Effector CD4-positive, alpha-beta T cell (primary cell): ENCODE measurements at places on chromosomes 3 and 15.

GRCh38 chr15:41578736-41579383 lies 19.8 kb downstream of the TYRO3 start:
- DNase-seq = no peak

GRCh38 chr3:1529676-1530075 lies 436.9 kb downstream of the CNTN6 start:
- DNase-seq = no peak

- DNase-seq = no peak
Observed at GRCh38 chr3:11544412-11545181, 99.1 kb downstream of the VGLL4 start.

DNA sequence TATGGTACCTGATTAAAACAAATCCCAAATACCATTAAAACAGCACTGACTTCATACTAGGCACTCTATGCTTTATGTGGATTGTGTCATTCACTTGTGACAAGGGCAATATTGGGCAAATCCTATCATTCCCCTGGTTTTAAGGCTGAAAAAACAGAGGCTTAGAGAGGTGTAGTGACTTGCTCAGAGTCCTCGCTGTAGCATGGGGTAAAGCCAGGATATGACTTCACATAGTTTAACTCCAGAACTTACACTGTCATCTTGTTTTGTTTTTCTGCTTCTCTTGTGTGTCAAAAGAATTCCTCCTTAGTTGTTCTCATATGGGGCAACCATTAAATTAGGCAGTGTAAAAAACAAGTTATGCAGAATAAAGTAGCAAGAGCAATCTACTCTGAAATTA lies 40.3 kb upstream of the ICE2 start:
- no peak for DNase-seq

GRCh38 chr3:133466531-133467386 lies 66.9 kb downstream of the BFSP2 start:
- DNase-seq = no peak

DNA sequence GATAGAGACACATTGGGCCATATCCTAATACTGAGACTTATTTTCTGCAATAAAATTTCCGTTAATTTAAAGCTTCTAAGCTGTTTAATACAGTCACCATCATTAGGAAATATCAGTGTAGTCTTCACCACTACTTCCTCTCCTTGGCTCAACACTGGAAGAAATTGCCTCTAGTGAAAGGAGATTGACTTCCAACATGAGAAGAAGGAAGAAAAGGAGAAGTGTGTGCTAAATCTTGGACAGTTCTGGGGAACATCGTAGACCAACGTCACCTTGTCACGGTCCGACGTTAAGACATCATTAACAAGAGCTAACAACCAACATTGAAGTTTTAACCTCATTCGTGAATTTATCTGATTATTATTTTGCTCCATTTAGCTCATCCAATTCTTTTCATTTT lies 987.0 kb upstream of the CFAP20DC start:
- no peak for DNase-seq

DNA sequence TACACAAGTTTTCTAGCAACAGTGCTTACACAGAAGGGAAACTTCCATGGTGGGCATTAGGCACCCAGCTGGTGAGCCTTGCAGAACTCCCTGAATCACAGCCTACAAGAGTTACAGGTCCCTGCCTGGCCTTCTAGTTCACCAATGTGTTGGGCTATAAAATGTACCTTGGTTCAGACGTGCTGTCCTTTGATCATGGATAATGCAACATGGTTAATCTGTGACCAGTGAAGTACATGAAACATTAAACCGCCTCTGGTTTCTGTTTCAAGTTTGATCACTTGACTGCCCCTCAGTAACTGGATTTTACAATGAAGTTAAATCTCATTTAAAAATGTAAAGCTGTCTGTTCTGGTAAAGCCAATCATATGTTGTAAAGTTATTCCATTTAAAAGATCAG lies 51.8 kb downstream of the FMN1 start:
- no peak for DNase-seq

- no peak for DNase-seq
Observed at GRCh38 chr3:52090131-52090932, 34.0 kb upstream of the DUSP7 start.

- no peak for DNase-seq
Observed at GRCh38 chr3:41985018-41985417, 23.1 kb upstream of the ULK4 start.

DNA sequence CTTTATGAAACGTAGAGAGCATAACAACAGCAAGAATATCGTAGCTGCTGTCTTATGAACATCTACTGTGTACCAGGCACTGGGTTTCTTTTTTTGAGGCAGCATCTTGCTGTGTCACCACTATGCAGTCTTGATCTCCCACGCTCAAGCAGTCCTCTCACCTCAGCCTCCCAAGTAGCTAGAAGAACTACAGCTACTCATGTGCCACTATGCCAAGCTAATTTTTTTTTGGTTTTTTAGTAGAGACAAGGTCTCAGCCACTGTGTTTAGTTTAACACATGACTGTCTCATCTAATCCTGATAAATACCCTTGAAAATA lies 129.9 kb downstream of the VGLL4 start:
- DNase-seq = no peak

- DNase-seq = no peak
Observed at GRCh38 chr3:139930211-139930610, 4.8 kb upstream of the CLSTN2 start.

GRCh38 chr15:40219801-40220200 lies 19.1 kb upstream of the PAK6 start:
- DNase-seq = no peak

GRCh38 chr3:71621825-71622537 lies 38.5 kb upstream of the FOXP1 start:
- DNase-seq = no peak

DNA sequence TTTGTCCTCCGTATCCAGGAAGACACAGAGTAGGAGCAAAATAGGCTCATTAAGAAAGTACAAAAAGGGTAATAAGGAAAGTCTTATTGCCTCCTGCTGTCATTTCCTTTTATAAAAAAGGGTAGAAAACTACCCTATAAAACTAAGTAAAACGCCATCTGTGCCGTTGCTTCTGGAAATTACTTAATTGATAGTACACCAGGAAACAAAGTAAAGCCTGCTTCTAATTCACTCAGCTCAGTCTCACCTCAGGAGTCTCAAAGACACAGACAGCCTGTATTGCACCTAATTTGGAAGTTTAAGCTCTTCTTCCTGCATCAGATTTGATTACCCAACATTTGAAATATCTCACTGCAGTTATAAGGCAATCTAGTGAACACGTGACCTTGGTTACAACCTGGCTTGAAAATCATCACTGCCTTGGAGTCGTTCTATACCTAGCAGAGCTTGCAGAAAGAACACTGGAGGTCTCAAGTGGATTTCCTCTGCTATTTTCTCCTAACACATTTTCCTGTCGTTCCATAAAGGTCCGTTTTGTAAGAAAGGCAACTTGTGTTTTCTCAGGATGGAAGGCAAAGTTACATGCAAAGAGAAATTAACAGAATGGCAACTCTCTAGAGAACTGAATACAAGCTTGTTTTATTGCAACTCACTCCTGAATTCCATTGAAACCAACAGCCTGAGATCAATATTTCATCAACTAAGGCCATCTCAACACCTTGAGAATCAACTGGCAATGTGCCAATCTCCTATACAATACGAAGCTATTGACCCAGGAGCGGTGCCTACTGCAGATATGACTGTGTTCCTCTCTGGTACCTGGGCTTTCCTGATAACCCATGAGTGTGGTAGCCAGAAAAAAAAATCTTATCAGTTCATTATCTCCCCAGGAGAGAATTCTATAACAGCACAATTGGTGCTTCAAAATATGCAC lies 203.3 kb upstream of the LMCD1 start:
- no peak for DNase-seq

GRCh38 chr3:114155370-114155821 lies 23.5 kb downstream of the DRD3 start:
- no peak for DNase-seq

GRCh38 chr15:32775103-32775502 lies 57.3 kb downstream of the GREM1 start:
- DNase-seq = no peak

DNA sequence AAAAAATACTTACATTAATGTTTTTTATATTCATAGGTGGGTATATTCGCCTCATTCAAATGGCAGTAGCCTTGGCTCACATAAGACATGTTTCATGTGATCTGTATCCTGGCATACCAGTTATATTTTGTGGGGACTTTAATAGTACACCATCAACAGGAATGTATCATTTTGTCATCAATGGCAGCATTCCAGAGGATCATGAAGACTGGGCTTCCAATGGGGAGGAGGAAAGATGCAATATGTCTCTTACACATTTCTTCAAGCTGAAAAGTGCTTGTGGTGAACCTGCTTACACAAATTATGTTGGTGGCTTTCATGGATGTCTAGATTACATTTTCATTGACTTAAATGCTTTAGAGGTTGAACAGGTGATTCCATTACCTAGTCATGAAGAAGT lies 3.5 kb downstream of the PDE12 start:
- no peak for DNase-seq

DNA sequence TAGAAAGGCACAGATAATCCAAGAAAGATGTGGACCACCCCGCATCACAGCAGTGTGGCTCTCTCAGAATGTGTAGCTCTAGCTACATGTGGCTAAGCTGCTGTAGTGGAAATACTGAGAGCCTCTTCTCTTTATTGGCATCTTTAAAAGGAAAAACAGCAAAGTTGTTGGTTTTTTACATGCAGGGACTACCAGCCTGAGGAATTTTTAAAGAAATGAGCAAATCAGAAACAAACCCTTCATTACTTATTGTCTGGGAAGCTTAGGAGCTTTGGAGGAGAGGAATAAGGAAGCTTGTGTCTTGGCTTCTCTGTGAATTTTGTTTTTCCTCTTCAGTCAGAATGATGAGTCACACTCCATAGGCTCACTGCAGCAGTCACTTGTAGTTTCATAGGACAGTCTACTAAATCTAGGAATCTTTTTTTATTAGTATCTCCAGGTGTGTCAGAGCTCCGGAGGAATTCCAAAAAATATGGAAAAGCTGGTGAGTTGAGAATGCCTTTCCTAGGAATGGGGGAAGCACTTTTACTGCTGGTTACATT lies 27.5 kb downstream of the POLG start:
- DNase-seq = no peak

DNA sequence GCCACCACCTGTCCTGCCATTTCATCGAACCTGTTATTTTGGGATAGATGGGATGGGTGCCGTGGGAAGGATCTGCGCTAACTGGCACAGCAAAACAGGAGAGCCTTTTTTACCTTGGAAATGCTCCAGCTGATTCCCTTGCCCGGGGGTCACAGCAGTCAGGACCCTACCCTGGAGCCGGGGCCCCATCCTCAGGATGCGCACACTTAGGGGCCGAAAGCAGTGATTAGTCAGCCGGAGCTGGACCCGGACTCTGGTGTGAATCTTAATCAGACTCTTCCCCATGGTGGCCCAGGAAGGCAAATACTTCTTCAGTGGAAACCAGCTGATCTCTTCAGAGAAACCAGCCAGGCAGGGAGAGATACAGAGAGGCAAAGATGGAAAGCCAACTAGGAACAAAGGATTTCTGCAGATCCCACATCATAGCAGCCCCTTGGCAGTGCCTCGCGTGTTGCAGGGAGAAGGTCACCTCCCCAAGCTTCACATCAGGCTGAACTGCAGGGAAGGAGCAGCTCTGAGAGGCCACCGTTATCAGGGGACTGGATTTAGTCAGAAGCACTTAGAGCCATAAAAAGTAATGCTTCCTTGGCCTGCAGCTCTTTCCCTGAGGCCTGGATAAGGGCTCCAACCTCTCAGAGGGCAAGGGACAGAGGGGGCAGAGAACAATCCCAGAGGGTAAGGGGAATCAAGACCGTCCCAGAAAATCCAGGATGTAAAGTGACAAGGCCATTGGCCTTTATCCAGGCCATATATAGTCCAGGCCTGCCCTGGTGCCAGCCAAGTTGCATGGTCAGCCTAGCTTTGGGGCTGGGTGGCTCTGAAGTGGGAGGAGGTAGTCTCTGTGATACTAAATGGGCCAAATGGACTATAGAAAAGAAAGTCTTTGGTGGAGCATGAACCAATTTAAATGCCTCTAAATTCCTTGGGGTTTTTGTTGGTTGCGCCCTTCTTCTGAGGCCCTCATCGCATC lies 52.9 kb downstream of the WDR76 start:
- no peak for DNase-seq

- peak; percentile 12 for DNase-seq
Observed at GRCh38 chr3:49377483-49377882, 19.3 kb upstream of the GPX1 start.

DNA sequence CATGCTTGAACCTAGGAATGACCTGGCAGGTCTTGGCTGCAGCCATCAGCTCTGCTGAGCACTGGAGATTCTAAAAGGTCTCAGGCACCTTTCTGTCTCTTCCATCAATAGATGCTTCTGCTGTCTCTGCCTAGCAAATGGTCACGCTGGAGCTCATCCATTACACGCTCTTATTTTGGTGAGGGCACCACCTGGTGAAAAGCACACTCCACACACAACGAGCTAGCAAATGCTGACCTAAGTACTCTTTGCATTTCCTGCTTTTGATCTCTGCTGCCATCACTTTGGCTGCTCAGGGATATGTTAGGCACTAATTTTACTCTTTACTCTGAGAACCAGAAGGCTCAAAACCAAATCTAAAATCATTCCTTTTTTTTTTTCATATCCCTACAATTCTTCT lies 91.3 kb downstream of the RAB11A start:
- DNase-seq = no peak

- no peak for DNase-seq
Observed at GRCh38 chr3:32751377-32751776, 66.4 kb downstream of the CNOT10 start.

DNA sequence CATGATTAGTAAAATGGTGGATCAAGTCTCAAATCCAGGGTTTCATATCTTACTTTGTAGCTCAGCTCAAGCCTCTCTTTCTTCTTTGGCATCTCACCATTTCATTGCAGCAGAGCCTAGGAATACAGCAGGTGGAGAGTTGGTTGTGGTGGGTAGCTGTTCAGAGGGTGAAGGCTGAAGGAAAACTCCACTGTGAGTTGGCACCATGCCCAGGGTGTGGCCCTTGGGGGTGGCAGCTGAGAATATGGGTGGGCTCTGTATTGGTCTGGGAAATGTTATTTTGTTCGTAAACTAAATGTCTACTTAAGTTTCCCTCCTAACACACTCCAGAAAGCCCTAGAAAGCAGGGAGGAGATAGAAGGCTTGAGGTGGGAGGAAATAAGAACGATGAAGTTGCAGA lies 1.7 kb upstream of the MAP1A start:
- no peak for DNase-seq

GRCh38 chr3:50089609-50089945 lies 858 bp downstream of the RBM5 start:
- DNase-seq = no peak
